Astrocyte of the spinal cord (primary cell): ENCODE measurements at places on chromosomes 5 and 9.
A peak's percentile ranks its signal among the peaks of the same experiment; 100 is the strongest.

DNA sequence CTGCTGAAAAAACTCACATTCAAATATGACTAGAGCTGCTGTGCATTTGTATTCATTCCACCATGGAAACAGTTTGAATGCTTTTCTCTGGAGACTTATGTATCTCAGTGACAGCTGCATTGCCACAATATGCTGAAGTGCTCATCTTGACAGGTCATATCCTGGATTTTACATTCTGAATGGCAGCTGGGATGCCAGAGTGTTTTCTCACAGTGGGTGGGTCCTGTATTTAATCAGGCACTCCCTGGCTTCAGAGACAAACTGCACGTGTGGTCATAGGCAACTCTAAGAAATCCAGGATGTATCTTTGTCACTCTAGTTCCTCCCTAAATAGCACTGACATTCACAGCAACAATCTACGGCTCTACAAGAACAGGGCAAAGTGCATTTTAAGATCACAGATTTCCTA is 75.6 kb downstream of the ST8SIA4 start:
- peak; percentile 14 for DNase-seq

DNA sequence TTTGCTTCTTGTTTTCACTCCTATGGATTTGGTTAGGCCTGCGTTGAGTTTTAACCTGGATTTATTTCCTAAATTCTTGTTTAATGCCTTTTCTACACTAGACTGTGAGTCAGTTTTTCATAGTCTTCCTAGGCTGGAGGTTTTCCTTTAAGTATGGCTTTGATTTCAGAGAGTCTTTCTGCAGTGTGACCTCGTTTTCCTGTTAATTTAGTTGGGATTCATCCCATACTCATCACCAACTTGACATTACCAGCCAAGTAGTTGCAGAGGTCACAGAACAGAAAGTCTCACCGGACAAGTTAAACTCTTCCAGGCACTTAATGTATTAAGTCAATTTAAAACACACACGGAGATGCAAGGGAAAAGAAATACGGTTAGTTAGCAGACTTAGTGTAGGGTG is 29.7 kb upstream of the AUH start:
- no peak for DNase-seq

DNA sequence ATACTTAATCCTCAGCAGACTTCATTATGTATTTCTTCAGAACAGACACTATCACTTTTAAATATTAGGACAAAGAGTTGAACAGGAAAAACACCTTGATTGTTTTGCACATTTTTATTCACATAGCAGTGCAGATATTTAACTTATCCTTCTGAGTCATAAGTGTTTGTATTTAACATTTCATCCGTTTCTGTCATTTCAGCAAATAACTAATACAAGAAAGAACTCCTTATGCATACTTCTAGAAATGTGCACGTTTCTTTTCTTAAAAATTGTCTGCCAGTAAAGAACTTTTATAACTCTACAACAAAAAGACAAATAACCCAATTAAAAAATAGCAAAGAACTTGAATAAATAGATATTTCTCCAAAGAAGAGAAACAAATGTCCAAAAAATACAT is 3.3 kb upstream of the CNTLN start:
- no peak for DNase-seq

GRCh38 chr9:110109333-110110092 is 98.4 kb downstream of the C9orf152 start:
- no peak for DNase-seq

DNA sequence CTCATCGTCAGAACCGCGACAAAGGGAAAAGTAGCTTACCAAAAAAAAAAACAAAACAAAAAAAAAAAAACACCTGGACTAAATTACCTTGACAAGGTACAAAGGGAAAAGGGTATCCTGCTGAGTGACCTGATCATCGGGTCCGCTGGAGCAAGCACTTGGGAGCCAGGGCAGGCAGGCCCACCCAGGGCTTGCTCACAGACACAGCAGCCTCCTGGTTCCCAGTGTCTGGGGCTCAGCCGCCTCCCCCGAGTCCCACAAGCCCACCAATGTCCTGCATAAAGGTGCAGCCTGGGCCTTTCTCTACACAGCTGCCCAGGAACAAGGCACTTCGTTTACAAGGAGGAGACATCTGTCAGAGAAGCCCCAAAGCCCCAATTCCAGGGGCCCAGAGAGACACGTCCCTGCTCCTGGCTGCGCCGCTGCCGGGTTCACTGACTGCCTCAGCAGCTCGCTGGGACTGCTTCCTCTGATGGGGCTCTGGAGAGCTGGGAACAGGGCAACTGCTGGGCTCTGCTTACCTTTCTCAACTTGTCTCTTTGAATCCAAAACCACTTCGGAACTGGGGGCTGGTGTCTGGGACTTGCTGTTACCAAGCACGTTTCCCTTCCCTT is 63.4 kb downstream of the GOLM1 start:
- no peak for DNase-seq

- no peak for DNase-seq
Observed at GRCh38 chr5:154542581-154542980, 64.6 kb upstream of the HAND1 start.

GRCh38 chr5:34651791-34652190 is 4.3 kb upstream of the RAI14 start:
- DNase-seq = no peak

DNA sequence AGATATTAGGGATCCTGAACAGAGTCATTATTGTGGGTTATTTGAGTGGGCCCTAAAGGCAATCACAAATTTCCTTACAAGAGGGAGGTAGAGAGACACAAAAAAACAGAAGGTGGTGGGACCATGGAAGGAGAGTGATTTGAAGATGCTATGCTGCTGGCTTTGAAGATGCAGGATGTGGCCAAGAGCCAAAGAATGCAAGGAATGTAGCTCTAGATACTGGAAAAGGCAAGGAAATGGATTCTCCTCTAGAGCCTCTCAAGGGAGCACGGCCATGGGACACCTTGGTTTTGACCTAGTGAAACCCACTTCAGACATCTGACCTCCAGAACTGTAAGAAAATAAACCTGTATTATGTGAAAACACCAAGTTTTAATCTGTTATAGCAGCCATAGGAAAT is 53.8 kb downstream of the TTC39B start:
- no peak for DNase-seq

GRCh38 chr5:127810017-127810416 is 106.8 kb downstream of the CCDC192 start:
- DNase-seq = no peak

- DNase-seq = peak; percentile 45
Observed at GRCh38 chr5:27191786-27192510, 153.6 kb upstream of the CDH9 start.
